ENCODE measurements at places on chromosomes 3 and 15.
A peak's percentile ranks its signal among the peaks of the same experiment; 100 is the strongest.

DNA sequence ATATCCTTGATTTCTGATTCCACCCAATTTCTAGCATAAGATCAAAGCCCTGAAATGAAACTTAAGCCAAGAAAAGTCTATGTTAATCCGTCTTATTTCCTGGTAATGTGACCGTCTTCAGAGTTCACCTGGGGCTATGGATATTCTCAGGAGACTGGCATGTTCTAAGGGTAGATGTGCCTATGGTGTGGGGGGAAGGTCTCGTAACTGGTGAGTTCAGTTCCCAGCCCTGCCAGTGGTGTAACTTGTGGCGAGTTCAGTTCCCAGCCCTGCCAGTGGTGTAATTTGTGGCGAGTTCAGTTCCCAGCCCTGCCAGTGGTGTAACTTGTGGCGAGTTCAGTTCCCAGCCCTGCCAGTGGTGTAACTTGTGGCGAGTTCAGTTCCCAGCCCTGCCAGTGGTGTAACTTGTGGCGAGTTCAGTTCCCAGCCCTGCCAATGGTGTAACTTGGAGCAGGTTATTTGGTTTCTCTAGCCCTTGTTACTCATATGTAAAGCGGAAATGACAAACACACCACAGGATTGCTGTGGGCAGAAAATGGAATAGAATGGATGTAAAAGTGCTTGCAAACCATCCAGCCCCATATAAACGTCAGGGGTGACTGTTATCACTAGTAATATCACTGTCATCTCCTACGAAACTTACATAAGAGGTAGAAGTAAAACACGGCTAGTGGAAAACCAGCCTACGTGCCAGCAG, 30.4 kb downstream of the SLC51A start:
- DNase-seq: no peak

GRCh38 chr3:134473868-134474546, 11.8 kb downstream of the ANAPC13 start:
- peak; percentile 66 for DNase-seq

GRCh38 chr3:111739311-111739911, 119.7 kb upstream of the PHLDB2 start:
- no peak for DNase-seq

DNA sequence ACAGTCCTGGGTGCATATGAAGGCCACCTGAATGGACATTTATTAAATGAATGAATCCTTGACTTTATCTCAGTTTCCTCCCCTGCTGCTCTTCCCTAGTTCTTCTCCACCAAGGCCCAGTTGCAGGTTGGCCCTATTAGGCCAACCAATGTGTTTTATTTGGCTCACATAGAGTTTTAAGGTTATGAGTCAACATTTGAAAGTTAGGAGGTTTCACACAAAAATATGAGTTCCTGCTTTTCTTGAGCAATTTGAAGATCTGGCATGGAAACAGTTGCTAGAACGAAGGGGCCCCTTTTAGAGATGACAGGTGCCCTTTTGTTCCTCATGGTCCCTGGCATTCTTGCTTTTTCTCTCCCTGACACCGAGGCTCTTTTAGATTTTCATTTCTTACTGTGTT, 83.0 kb upstream of the PDZRN3 start:
- peak; percentile 6 for DNase-seq

GRCh38 chr3:7518026-7518425, 657.1 kb downstream of the GRM7 start:
- no peak for DNase-seq

- DNase-seq: no peak
Observed at GRCh38 chr15:80992006-80992405, 2.4 kb upstream of the MESD start.

GRCh38 chr15:101458158-101458900, 31.2 kb downstream of the PCSK6 start:
- DNase-seq: no peak

DNA sequence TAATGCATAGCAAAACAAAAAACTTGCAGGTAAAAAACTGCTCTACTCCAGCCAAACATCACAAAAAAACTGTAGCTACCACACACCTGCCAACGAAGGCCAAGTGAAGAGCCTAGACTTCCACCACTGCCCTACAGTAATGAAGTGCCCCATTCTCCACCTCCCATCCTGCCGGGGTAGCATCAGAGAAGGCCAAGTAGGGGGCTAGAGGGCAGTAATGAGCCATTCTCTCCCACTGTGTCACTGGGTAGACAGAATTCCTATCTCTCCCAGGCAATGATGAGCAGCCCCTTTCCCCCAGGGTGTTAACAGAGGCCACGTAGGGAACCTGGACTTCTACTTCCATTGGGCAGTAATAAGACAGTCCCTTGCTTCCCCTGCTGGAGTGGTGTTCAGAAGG, 9.5 kb downstream of the SEC22C start:
- DNase-seq: no peak

- DNase-seq: no peak
Observed at GRCh38 chr3:128872282-128872681, 7.1 kb upstream of the ACAD9 start.

DNA sequence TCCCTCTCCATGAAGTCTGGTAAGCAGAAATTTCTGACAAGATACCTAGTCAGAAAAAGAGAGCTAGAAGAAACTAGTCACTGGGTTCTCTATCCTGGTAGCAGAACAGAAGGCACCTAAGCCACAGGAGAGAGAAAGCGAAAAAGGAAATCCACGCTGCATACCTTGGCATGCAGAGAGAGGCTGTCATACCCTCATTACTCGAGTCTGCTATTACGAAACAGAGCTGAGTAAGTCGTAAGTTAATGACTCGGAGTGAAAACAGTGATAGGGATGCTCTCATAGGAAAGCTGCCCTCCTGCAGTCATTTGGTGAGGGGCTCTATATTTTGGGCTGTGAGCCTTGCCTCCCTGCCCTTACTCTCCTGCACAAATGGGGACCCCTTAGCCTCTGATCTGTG, 16.2 kb downstream of the CLRN1 start:
- DNase-seq: no peak

GRCh38 chr3:113551820-113552219, 19.5 kb downstream of the SIDT1 start:
- no peak for DNase-seq

DNA sequence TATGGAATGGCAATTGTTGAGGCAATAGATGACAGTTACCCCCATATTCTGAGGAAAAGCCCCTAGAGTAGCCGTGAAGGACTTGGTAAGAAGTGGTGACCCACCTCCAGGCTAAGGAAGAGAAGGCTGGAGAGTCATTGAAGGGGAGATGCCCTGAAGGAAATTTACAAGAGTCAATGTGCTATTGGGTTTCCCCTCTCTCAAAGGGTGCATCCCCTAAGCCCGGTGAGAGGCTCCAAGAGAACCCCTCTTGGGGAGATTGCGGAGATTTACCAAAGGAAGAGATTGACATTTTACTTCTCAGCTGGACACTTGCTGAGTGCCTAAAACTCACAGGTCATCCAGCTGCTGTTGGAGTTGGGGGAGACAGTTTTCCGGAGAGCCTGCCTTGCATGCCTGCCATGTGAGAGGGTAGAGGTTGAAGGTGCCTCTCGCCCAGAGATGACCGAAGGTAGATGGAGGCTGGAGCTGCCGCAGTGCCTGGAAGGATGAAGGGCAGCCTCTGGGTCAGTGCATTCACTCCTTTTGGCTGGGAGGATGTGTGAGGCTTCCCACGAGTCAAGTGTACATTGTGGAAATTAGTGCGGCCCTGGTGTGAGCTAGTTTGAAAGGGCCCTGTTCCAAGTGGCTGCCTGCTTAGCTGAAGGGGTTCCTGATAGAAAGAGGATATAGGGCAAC, 30.7 kb downstream of the MESD start:
- no peak for DNase-seq
